Epithelial cell of proximal tubule (primary cell): ENCODE measurements at places on chromosomes 7 and 10. TPM values are rescaled to one million over a fixed set of nuclear protein-coding genes. Genes with fewer than 3 reads are reported as not detected.

Gene WASHC2C
- total RNA-seq, result 19.0 and 20.6 TPM in 2 replicates

Gene MRLN
- total RNA-seq, result not detected in 2 replicates

DNA sequence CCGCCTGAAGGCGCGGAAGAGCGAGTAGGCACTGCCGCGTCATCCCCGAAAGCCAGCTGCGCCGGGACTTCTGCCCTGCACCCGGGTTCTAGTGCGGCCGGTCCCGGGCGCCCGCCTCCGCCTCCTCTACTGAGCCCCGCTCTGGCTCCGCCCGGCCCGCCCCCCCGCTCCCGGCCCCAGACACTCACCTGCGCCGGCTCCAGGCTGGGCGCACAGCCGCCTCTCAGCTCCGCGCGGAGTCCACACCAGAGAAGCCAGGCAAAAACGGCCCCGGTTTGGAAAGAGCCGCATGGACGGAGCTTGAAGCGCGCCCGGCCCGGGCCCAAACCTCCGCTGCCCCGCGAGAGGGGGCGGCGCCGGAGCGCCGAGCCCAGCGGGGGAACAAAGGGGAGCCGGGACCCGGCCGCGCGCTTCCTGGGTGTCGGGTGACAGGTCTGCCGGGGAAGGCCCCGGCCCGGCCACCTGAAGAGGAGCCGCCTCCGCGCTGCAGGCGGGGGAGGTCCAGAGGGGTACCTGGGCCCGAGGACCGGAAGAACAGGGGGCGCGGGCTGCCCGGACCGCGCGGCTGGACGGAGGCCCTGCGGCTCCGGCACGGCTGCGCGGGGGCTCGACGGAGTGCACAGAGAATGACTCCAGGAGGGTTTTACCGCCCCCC is 168.2 kb downstream of the NRF1 start:
- DNase-seq, result no peak

DNA sequence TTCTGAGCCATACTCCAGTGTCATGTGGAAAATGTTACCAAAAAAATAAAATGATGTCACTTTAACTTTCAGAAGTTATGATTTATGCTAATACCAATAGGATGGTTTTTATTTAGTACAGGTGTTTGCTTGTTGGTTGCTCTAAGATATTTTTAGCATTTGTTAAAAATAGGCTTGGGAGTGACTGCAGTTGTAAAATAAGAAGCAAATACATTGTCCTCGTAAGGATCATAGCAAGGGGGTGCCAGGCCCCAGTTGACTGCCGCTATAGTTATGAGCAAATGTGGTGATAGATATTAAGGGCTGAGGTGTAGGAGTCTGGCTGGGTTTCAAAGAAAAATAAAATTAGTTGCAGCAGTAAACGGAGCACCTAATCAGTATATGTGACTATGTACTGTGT is 354.4 kb upstream of the BMPER start:
- DNase-seq, result no peak

DNA sequence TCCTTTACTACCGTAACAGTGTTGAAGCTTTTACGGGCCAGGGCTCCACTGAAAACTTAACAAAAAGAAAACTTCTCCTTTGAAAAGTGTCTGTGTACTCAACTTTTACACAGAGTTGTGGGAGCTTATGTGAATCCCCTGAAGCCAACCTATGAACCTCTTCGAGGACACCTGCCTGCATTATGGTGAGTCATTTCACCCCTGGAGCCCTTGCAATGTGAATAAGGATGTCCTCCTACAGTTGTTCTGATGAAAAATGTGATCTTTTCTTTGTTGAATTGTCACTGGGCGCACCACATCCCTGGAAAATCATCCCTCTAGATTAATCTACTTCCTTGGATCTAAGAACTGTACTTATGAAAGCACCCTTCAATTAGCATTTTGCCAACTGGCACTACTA is 93.2 kb downstream of the SORCS1 start:
- no peak for DNase-seq

Gene ZNF862
- total RNA-seq, result 0.80 and 8.0 TPM in 2 replicates
